Fibroblast of lung (primary cell): ENCODE measurements at places on chromosomes 2 and 18. TPM values are rescaled to one million over a fixed set of nuclear protein-coding genes. Genes with fewer than 3 reads are reported as not detected.

PLCL1 gene
- 0.48 and 0.78 TPM in 2 replicates for polyA plus RNA-seq

GAREM2 gene
- 1.6 TPM in 2 replicates for polyA plus RNA-seq

PRSS56 gene
- not detected in 2 replicates for polyA plus RNA-seq

DNA sequence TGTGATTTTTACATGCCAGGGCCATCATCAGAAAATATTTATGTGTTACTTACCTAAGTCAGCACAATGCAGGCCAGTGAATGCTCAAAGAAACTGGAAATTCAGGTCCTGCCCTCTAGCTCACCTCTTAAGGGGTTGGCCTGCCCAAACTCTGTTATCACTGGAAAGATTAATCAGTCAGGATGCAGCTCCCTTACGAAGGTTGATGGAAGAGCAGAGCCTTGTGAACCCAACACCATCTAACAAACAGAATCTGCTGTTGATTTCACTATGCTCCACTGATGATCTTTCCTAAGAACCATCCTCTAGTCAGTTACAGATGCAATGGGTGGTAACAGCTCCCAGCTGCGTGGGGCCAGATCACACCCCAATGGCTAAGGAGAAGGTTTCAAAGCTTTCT, 38.2 kb downstream of the SOX11 start:
- no peak for DNase-seq

DNA sequence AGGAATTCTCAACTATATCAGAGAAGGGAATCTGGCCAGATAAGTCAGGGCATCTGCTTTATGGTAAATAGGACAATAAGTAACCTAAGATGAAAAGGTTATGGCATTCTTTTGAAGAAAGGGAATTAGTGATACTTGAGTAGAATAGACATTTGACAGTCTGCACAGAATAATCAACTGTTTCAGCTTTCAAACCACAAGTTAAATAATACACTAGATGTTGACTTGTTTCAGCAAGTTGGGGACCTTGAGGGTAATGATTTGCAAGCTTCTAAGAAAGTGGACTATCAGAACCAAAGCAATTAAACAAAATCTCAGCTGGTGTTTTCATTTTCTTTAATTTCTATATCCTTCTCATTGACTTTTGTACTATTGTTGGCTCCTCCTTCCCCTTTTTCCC, 54.5 kb downstream of the SLC39A10 start:
- DNase-seq, result no peak

SPDYA gene
- 0.06 and 0.09 TPM in 2 replicates for polyA plus RNA-seq

- no peak for DNase-seq
These were observed 204.0 kb downstream of the CYRIA start for GRCh38 chr2:16461672-16462071.
